Posterior vena cava (tissue), 2 donors: ENCODE measurements at places on chromosomes 5 and 9.
A peak's percentile ranks its signal among the peaks of the same experiment; 100 is the strongest.

- DNase-seq, result no peak
These were observed 99.5 kb upstream of the FTMT start for GRCh38 chr5:121752149-121752548.

DNA sequence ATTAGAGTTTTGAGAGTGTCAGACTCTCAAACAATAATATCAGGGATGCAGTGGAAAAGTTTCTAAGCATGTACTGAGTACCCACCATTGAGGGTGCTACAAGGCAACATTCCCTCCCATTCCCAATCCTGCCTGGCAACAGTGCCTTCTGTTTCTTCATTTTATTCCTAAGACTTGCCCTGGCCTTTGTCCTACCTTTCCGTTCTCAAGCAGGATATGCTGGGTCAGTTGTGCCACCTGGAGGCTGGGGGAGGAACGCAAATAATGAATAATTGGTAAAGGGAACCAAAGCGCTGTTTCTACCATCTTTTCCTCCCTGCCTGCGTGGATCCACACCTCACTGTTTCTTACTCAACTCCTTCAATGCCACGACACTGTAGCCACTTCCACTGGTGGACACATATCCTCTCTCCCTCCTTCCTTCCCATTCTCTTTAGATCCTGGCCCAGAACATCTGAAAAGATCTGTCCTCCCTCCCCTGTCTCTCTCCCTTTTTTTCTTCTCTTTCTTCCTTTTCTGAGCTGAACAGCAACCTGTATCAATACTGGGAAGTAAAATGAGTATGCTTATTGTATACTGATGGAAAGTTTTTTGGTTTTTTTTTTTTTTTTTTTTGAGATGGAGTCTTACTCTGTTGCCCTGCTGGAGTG lies 149.5 kb downstream of the C9orf152 start:
- DNase-seq, result no peak

- DNase-seq, result no peak
These were observed 141.3 kb upstream of the ZNF618 start for GRCh38 chr9:113734826-113735225.

DNA sequence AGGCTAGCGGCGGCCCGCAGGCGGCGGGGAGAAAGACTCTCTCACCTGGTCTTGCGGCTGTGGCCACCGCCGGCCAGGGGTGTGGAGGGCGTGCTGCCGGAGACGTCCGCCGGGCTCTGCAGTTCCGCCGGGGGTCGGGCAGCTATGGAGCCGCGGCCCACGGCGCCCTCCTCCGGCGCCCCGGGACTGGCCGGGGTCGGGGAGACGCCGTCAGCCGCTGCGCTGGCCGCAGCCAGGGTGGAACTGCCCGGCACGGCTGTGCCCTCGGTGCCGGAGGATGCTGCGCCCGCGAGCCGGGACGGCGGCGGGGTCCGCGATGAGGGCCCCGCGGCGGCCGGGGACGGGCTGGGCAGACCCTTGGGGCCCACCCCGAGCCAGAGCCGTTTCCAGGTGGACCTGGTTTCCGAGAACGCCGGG lies 253 bp downstream of the SLC12A2 start:
- DNase-seq, result peak; percentile 87

- no peak for DNase-seq
These were observed 142.8 kb downstream of the RASEF start for GRCh38 chr9:82920154-82920553.

DNA sequence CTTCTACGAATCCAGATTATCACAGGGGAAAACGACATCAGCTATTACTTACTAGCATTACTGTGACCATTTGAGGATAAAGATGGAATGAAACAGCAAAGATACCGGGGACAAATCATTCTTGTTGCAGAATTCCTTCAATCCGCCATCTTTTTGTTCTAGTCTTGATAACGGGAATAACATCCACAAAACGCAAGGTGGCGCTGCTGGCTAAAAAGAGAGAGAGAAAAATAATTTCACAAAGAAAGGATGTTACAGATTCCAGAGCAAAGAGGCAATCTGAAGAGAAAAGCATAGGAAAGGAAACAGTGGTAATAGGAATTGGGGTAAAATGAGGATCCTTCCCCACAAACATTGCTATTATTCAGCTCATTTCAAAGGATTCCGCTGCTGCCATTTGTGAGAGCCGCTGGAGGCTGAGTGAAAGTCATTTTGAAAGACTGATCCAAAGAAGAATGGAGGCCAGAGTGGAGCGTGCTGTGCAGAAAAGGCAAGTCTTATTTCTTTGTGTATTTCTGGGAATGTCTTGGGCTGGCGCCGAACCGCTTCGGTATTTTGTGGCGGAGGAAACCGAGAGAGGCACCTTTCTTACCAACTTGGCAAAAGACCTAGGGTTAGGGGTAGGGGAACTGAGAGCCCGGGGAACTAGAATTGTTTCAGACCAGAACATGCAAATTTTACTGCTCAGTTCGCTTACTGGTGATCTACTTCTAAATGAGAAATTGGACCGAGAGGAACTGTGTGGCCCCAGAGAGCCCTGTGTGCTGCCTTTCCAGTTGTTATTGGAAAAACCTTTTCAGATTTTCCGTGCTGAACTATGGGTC lies at the start of gene PCDHB7:
TSS of gene PCDHB7 (plus strand) at position 264 of the 824 bp plus-strand sequence. CDS start at position 456, 192 bp downstream.
- DNase-seq, result no peak

DNA sequence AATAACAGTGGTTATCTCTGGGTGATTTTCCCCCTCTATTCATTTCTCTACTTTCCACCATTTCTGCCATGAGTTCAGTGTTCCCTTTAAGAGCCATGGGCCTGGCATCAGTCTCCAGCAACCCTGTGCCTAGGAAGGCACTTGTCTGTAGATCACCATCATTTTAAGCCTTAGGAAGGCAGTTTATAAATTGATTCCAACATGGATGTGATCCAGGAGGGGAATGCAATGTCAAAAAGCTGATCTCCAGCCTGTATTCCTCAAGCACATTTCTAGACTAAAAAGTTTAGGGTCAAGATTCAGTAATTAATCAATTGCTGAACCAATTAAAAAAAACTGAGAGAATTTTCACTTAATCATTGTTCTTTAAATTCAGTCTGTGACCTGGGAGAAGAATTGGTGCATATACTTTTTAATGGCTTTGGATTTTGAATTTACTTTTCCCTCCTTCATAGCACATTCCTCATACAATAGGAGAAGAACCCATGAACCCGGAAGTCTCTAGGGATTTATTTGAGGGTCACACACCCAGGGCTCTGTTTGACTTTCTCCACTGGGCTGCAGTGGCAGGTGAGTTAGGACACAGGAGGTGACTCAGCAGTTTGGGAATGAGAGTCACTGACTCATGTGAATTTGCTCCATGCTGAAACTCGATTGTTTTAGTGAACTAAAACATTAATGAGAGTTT lies 6.1 kb upstream of the ERMP1 start:
- no peak for DNase-seq

DNA sequence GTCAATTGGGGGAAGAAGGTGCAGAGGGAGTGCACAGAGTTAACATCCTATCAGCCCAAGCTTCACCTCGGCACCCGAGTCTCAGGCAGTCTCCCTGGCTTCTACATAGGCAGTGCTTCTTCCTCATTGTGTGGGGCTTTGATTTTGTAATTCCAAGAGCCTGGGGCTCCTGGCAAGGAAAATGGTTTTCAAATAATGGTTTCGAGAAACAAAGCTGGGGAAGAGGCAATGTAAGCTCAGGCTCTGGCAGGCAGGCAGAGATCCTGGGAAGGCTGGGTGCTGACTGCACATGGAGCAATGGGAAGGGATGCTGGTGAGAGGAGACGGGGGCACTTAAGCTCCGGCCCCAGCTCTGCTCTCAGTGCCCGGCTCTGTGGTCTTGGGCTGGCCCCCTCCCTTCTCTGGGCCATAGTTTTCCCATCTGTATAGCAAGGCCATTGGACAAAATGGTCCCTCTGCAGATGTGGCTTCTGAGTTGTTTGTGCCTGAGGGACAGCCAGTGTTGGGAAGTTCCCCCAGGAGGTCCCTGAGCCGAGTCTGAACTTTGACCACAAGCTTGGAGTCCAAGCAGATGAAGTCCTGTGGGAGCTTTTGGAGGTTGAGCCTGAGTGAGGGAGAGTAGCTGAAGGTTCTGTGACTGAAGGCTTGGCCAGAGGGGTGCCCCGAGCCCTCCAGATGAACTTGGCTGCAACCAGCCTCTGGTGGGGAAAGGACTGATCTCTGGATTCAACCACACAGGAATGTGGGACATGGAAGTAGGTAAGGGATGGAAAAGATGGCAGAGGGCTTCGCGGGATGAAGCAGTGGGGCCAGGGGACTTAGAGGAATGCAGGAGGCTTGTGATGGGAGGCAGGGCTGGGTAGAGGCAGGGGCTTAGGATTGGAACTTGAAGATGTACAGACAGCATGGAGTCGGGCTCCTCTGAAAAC lies 28.5 kb upstream of the IL17B start:
- DNase-seq, result peak; percentile 64

- DNase-seq, result no peak
These were observed 1.4 kb upstream of the SPTAN1 start for GRCh38 chr9:128550770-128551656.

- no peak for DNase-seq
These were observed 181.5 kb upstream of the PIK3R1 start for GRCh38 chr5:68033961-68034571.

DNA sequence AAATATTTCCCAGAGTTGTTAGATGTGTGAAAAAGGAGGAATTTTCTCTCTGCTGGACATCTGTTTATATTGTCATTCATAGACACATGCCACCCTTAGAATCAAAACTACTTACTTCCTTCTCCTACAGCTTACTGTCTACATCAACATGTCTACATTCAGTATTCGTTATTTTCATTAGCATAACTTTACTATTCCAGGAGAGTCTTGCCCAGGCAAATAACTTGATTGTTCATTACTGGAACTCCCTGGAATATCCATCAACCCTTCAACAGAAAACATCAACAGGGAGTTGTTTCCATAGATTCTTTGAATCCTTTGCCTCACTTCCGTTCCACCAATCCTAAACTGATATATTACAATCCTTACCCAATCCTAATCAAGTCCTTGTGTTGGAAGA lies 457.5 kb upstream of the ZNF608 start:
- no peak for DNase-seq

DNA sequence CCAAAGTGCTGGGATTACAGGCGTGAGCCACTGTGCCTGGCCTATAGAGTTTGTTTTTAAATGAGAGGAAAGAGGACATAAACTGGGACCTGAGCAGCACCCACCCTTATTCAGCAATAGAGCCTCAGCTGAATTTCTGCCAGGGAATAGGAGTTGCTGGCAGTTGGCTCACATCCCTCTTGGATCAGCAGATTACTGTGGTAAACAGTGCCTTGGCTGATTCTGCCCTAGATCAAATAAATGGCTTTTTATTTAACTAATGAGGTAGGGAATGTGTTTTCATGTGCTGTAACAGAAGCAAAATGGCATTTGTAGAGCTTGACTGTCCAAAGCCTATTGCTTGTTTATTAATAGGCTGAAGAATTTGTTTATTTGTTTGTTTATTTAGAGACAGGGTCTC lies 2.1 kb downstream of the ARHGEF37 start:
- DNase-seq, result no peak
